ENCODE measurements at places on chromosomes 11 and 22.

DNA sequence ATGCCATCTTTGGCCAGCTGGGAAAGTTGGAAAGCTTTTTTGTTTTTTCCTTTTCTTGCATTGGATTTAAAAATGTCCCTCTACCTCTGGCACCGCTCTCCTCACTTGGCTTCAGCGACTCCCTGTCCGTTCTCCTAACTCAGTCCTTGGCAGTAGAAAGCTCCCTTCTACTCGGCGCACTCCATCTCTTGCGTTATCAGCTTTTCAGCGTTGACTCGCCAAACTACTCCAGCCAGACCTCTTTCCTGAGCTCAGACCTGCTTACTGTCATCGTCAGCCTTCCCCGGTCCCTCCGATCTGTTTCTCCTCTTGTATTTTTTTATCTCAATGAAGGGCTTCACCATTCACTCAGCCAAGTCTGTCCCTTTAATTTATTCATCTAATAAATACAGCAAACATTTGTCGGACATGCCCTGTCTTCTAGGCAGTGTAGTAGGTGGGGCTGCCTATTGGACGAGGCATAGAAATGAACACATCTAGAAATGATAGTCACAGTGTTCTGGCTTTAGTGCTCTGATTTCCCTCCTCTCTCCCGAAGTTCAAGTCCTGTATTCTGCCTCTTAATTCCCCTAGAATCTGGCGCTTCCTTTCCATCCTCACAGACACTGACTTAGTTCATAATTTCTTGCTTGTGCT lies 839 bp downstream of the CEP164 start:
- no peak for DNase-seq

DNA sequence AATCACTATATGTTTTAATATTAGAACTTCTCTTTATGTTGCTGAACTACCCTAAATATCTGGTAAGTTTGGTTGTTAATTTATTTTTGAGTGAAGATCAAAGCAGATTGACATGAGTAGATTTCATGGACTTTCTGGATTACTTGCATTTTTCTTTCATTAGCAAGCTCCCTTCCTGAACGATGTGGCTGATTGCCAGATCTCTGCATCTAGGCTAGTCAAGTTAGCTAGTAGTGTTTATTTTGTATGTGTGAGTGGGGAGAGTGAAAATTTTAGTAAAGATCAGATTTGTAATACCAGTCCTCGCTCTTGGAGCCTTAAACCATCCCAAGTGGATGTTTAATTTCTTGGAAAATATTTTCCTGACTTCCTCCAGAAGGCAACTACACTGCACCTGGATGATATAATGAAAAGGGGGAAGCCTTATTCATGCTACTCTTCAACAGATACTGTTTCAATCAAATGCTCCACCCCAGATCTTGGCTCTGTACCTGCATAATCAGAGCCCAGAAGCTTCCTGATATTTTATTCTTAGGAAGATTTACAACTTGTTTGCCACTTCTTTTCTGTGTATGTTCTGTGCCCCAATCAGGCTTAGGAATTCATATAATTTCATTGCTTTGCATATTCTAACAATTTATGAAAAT lies 143.2 kb upstream of the GRIA4 start:
- no peak for DNase-seq

DNA sequence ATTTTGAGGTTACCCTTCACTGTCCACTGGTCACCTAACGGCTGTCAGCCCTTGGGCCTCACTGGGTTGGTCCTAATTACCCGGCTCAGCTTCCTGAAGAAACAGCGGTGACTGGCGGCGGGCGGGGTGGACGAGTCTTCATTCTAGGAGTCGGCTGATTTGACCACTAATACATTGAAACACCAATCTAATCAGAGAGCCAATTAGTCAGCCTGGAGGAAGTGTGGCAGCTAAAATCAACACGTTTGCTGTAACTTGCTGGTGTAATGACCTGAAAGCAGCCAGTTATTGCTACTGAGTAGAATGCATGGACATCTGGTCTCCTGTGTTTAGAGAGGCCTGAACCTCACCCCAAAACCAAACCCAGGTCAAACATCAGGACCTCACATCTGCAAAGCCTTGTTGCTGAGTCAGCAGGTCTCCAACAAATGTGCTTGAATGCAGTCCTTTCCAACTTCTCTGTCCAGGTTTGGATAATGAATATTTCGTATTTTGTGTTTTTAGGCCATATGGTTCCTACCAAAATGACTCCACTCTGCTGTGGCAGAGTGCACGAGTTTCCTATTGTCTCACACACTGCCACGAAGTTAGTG lies 496.4 kb downstream of the BRD1 start:
- no peak for DNase-seq

GRCh38 chr11:2466069-2466801 lies 21.4 kb downstream of the KCNQ1 start:
- no peak for DNase-seq

GRCh38 chr11:15707971-15708370 lies 593.2 kb downstream of the INSC start:
- DNase-seq: no peak

DNA sequence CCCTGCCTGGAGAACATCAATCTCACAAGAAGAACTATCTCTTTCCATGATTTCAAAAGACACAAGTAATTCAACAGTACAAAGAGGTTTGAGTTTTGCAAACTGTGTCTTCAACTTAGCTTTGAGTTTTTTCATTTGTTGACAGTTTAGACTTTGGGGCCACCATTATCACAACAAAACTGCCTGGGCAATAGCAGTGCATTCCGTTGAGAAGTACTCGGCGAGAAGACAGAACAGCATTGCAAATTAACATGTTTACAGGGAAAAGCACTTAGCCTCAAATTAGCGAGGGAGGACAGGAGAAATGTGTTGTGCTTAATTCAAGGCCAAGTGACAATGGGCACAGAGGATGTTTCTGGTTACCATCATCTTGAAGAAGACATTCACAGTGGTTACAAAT lies 133.2 kb upstream of the MPPED2 start:
- no peak for DNase-seq

DNA sequence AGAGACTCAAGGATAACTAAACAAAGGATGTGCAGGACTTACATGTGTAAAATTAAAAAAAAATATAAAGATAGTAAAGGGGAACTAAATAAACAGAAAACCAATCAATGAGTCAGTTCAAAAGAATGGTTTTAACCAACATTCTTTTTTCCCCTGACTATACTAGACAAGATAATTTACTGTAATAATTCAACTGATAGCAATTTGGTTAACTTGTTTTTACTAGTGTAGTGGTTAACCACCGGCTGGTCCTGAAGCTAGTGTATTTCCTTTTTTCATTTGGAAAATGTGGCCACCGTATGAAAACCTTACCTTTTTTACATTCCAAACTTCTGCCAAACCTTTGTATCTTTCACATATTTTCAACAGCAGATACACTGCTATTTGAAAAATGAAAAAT lies 123.1 kb downstream of the ARHGAP42 start:
- no peak for DNase-seq

GRCh38 chr22:36332623-36333332 lies 55.0 kb downstream of the MYH9 start:
- DNase-seq: peak; percentile 39

DNA sequence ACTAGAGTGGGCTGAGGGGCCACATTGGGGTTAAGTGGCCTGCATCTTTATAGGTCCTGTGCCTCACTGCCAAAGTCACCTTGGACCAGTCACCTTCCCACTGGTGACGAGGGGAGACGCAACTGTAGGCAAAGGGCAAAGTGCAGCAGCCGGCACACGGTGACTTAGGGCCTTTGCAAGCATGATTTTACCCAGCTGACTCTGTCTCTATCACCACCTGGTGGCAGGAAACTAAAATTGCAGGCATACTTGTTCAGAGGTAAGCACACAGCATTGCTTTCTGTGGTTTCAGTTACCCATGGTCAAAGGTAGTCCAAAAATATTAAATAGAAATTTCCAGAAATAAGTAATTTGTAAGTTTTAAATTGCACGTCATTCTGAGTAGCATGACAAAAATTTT lies 1164.4 kb downstream of the BRD1 start:
- DNase-seq: no peak

DNA sequence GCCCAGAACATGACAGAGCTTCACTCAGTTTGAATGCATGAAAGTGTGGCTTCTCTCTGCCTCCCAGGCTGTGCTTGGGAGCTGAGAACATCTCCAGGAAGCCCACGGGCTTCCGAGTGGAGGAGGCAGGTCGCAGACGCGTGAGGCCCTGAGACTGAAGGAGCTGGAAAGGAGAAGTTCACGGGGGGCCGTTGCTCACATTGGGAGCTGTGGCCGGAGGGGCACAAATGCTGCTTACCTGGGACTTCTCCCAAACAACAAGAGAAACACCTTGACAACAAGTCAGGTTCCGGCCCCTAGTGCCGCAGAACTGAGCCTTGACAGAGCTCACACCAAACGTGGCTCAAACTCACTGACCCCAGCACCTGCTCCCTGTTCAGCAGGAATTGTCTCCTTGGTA lies 207.0 kb downstream of the BRD1 start:
- DNase-seq: no peak

DNA sequence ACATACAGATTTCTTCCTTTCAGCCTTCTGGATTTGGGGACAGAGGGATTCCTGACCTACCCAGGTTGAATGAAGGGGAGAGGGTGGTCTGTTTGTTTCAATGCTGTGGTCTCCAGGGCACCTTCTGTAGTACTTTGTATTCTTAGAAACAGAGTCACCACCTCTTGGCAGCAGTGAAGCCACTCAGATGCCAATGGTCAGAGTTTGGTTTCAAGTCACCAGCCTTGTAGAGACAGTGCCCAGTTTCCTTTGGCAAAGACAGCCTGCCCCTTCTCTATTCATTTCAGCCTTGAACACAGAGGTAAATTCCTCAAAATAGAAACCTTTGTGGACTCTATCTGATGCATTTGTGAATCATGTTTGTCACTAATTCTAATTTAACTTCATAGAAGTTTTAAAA lies 111.7 kb upstream of the RASSF10 start:
- DNase-seq: no peak

GRCh38 chr11:36693139-36693843 lies 95.3 kb upstream of the RAG2 start:
- DNase-seq: no peak

GRCh38 chr11:2923446-2924375 lies 5.5 kb downstream of the PHLDA2 start:
- DNase-seq: no peak

- no peak for DNase-seq
These were observed 28.6 kb downstream of the LIF start for GRCh38 chr22:30217698-30218560.

GRCh38 chr11:128206461-128206860 lies 380.9 kb downstream of the ETS1 start:
- DNase-seq: no peak

DNA sequence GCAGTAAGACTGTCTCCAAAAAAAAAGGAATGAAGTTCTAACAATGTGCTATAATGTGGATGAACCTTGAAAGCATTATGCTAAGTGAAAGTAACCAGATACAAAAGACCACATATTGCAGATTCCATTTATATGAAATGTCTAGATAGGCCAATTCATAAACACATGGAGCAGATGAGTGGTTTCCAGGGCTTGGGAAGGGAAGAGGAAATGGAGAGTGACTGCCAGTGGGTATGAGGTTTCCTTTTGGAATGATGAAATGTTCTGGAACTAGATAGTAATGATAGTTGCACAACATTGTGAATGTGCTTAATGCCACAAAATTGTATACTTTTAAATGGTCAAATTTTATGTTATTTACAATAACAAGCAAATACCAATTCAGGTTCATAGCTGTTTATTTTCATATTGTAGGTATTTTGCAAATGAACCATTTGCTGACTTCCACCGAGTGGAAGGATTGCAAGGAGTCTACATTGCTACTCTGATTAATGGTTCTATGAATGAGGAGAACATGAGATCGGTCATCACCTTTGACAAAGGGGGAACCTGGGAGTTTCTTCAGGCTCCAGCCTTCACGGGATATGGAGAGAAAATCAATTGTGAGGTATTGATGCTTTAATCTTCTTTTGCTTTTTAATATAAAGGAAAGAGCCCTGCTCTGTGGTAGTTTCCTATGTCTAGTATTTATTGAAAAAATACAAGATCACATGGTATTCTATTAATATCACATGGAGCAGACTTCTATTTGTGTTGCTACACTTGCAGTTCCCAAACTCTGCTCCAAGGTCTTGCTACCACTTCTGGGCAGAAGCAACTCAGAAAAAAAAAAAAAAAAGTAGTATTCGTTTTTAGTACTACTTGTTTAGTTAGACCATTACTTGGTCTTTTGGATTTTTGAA lies 67.7 kb upstream of the SORL1-AS1 start:
- no peak for DNase-seq

- no peak for DNase-seq
These were observed 40.3 kb upstream of the SMCO4 start for GRCh38 chr11:93583490-93583889.

- no peak for DNase-seq
These were observed 427.9 kb downstream of the JRKL start for GRCh38 chr11:96817482-96818399.

GRCh38 chr11:74044538-74044937 lies 35.7 kb upstream of the UCP3 start:
- DNase-seq: no peak

DNA sequence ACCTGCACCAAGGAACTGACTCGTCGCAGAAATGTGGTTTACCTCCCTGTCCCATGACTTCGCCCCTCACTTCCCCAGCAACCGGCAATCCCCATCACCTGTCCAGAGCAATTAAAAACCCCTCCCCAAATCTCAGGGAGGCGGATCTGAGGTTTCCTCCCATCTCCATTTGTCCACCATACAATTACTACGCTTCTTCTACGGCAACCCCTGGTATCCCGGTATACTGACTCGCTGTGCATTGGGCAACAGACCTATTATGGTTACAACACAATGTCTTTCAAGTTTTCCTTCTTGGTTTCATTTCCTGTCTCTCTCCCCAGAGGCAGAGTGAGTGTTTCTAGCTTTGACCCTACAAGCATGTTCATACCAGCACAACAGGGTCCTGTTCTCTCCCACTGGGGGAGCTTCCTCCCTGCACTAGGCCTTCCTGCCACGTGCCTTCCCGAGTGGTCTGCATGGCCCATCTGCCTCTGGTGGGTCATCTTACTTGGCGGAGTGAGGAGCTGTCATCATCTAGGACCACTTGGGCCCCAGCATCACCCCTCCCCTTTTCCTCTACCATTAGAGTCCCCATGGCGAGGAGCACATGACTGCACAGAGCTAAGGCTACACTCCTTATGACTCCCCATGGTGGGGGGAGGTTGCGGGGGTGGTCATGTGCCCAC lies 30.3 kb upstream of the NAP1L4 start:
- no peak for DNase-seq

DNA sequence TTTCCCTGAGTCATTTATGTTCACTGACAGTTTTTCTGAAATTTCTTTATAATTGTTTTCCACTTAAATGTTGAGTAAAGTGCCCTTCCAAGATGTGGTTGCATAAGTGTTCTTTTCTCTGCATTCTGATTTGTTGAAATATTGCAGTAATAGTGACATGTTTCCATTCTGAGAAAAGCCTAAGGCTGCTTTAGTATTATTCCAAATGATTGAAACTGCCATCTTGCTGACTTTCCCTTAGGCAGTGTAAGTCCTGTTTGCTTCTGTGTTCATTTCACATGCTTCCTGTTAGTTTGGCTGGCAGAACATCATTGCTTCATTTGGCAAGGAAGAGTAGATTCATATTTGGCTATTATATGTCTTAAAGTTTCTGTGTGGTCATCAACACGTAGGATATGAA lies 146.5 kb downstream of the ELP4 start:
- DNase-seq: no peak

Measured in effector CD8-positive, alpha-beta T cell (primary cell).